Thyroid gland (tissue), 4 donors: ENCODE measurements at places on chromosomes 13 and 19. TPM values are rescaled to one million over a fixed set of nuclear protein-coding genes. Genes with fewer than 3 reads are reported as not detected.

- H3K4me3 ChIP-seq, result no peak overlapping the region
- H3K27ac ChIP-seq, result peak overlapping the region; percentile 47
- H3K4me1 ChIP-seq, result peaks cover 29% of the 10 kb centered on the region
- DNase-seq, result peak; percentile 59
Observed at GRCh38 chr13:98581971-98582702, 5.2 kb upstream of the STK24 start.

DNA sequence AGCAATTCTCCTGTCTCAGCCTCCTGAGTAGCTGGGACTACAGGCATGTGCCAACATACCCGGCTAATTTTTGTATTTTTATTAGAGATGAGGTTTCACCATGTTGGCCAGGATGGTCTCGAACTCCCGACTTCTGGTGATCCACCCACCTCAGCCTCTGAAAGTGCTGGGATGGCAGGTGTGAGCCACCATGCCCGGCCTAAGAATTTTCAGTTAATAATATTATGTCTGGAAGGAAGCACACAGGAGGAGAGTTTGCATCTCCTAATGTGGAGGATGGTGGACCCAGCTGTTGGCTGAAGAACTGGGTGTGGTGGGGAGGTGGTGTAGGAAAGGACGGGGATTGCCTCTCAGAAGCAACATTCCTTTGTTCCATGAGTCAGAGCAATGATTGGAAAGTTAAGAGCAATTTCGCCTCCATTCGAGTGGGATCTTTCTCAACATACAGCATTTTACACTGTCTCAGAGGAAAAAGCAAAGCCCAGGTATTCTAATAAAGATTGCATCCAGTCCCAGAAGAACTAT, 11.9 kb downstream of the PDCD2L start:
- no peak overlapping the region for H3K27ac ChIP-seq
- no peak overlapping the region for H3K4me3 ChIP-seq
- H3K4me1 ChIP-seq, result no peaks in the 10 kb centered on the region
- H3K36me3 ChIP-seq, result peaks cover 12% of the 10 kb centered on the region

DNA sequence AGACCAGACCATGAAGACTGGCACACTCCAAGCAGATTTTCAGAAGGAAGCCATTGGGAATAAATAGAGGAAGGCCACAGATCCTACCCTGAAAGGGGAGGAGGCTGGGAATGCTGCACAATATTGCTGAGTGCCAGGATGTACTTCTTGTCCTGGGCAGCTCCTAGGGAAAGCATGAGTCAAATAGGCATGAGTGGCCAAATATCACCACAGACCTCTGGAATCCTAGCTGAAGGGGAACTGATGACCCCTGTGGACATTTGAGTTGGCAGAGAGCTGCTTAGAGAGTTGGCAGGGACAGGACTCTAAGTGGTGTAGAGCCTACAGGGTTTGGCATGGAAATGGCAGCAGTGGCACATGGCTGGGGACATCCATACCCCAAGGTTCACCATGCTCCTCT, 234.3 kb upstream of the TRPC4 start:
- DNase-seq, result no peak
- H3K4me3 ChIP-seq, result no peak overlapping the region
- H3K27ac ChIP-seq, result no peak overlapping the region
- H3K27me3 ChIP-seq, result no peaks in the 10 kb centered on the region

DNA sequence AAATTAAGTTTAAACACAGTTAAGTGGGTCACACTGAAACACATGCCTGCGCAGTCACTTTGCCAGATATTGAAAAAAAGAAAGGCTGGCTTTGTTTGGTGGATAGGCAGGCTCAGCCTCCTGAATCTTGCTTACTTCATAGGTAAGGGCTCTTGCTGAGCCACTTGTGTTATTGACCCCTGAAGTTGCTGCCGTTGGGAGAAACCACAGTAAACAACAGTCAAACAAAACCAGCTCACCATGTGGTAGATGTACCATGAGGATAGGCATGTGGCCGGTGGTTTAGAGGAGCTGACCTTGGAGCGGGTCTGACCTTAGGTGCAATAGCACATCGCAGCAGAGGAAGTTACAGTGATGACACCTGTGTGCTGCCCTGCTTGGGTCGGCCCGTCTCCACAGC, 52.2 kb downstream of the SPATA13 start:
- H3K4me3 ChIP-seq, result no peak overlapping the region
- DNase-seq, result peak; percentile 72
- H3K36me3 ChIP-seq, result no peaks in the 10 kb centered on the region
- peaks cover 81% of the 10 kb centered on the region for H3K4me1 ChIP-seq

- no peak overlapping the region for H3K27ac ChIP-seq
- H3K36me3 ChIP-seq, result no peaks in the 10 kb centered on the region
- no peak for DNase-seq
- H3K27me3 ChIP-seq, result no peaks in the 10 kb centered on the region
Observed at GRCh38 chr19:32781280-32781679, 61.7 kb downstream of the TDRD12 start.

- no peaks in the 10 kb centered on the region for H3K27me3 ChIP-seq
- H3K4me3 ChIP-seq, result no peak overlapping the region
- H3K36me3 ChIP-seq, result no peaks in the 10 kb centered on the region
- DNase-seq, result no peak
- H3K27ac ChIP-seq, result no peak overlapping the region
Observed at GRCh38 chr13:97110936-97111335, 111.2 kb upstream of the MBNL2 start.

- H3K4me1 ChIP-seq, result no peaks in the 10 kb centered on the region
- H3K36me3 ChIP-seq, result no peaks in the 10 kb centered on the region
- no peak overlapping the region for H3K4me3 ChIP-seq
- no peak for DNase-seq
Observed at GRCh38 chr13:75161804-75162203, 320.2 kb downstream of the TBC1D4 start.

GRCh38 chr19:55652311-55653128, 2.3 kb upstream of the U2AF2 start:
- H3K4me3 ChIP-seq, result no peak overlapping the region
- H3K27ac ChIP-seq, result no peak overlapping the region
- no peaks in the 10 kb centered on the region for H3K27me3 ChIP-seq
- H3K36me3 ChIP-seq, result no peaks in the 10 kb centered on the region

GRCh38 chr13:98419786-98420553, 156.9 kb downstream of the STK24 start:
- H3K27me3 ChIP-seq, result no peaks in the 10 kb centered on the region
- no peak overlapping the region for H3K27ac ChIP-seq
- no peak for DNase-seq
- peaks cover 7% of the 10 kb centered on the region for H3K36me3 ChIP-seq

DNA sequence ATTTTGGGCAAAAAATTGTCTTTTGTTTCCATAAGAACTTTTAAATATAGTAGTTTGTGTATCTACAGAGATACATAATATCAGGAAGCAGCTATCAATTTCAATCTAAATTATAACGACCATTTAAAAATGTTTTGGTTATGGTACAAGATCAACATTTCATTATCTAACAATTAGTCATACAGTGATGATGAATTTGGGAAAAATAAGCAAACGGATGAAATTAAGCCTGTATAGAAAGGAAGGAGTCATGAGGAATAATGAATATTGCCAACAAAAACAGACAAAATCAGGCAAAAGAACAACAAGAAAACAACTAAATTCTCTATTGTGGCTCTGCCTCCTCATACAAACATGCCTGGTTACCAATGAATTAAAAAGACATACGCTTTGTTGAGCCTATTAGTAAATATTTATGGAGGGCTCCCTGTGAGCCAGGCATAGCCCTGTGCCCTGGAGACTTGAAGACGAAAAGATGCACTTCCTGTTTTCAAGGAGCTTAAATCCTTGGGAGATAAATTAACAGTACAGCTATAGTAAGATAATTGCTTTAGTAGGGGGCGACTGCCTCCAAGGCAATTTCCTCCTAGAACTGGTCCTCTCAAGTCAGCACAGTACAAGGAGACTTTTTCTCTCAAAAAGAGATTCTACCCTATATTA, 73.0 kb downstream of the NALCN start:
- no peaks in the 10 kb centered on the region for H3K4me1 ChIP-seq
- no peak overlapping the region for H3K27ac ChIP-seq
- no peak for DNase-seq
- H3K36me3 ChIP-seq, result no peaks in the 10 kb centered on the region
- H3K4me3 ChIP-seq, result no peak overlapping the region
- H3K27me3 ChIP-seq, result no peaks in the 10 kb centered on the region

DNA sequence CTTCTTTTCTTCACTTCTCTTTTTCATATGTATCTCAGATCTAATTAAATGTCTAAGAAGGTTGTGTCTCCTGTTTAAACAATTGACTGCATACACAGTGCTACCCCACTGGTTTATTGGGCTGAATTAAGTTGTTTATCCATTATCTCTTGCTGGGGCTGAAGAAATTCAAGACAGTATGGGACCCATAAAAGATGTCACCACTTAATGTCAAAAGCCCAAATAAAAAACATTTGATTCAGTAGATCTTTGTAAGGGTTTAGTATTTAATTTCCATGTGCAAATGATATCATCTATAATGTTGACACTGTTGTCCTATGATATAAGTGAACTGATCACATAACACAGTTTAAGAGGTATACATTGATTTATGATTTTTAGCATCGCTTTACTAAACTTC, 1431.9 kb upstream of the PCDH20 start:
- no peaks in the 10 kb centered on the region for H3K36me3 ChIP-seq
- H3K27ac ChIP-seq, result no peak overlapping the region
- no peaks in the 10 kb centered on the region for H3K27me3 ChIP-seq

GRCh38 chr13:23610966-23611491, 40.8 kb downstream of the TNFRSF19 start:
- no peak overlapping the region for H3K4me3 ChIP-seq
- DNase-seq, result peak; percentile 21
- peaks cover 18% of the 10 kb centered on the region for H3K4me1 ChIP-seq
- H3K36me3 ChIP-seq, result no peaks in the 10 kb centered on the region
- no peak overlapping the region for H3K27ac ChIP-seq

DNA sequence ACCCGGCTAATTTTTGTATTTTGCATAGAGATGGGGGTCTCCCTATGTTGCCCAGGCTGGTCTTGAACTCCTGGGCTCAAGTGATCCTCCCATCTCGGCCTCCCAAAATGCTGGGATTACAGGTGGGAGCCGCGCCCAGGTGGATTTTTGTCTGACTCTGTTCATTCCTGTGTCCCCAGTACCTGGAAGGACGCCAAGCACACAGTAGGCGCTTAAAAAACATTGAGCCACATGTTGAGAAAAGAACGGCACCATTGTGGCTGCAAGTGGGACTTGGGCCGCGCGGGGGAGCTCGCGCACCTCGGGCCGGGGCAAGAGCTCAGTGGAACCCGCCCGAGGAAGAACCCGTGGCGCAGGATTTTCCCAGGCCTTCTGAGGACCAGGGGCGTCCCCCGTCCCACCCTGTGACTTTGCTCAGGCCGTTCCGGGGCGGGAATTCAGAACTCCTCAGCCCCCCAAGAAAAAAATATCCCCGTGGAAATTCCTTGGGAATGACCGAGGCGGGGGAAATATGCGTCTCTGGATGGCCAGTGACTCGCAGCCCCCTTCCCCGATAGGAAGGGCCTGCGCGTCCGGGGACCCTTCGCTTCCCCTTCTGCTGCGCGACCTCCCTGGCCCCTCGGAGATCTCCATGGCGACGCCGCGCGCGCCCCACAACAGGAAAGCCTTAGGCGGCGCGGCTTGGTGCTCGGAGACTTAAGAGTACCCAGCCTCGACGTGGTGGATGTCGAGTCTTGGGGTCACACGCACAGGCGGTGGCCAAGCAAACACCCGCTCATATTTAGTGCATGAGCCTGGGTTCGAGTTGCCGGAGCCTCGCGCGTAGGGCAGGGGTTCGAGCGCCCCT, 1.4 kb upstream of the ICAM1 start:
- no peaks in the 10 kb centered on the region for H3K27me3 ChIP-seq
- peak overlapping the region; percentile 32 for H3K4me3 ChIP-seq
- peak; percentile 77 for DNase-seq
- peaks cover 24% of the 10 kb centered on the region for H3K4me1 ChIP-seq
- peak overlapping the region; percentile 79 for H3K27ac ChIP-seq
- H3K36me3 ChIP-seq, result no peaks in the 10 kb centered on the region

- no peaks in the 10 kb centered on the region for H3K36me3 ChIP-seq
- no peaks in the 10 kb centered on the region for H3K27me3 ChIP-seq
- H3K4me1 ChIP-seq, result no peaks in the 10 kb centered on the region
- DNase-seq, result no peak
- H3K4me3 ChIP-seq, result no peak overlapping the region
Observed at GRCh38 chr13:29934531-29935308, 84.3 kb upstream of the UBL3 start.

- H3K27ac ChIP-seq, result no peak overlapping the region
- DNase-seq, result no peak
- H3K36me3 ChIP-seq, result no peaks in the 10 kb centered on the region
- H3K4me1 ChIP-seq, result no peaks in the 10 kb centered on the region
Observed at GRCh38 chr13:109163037-109163379, 533.6 kb downstream of the MYO16 start.

DNA sequence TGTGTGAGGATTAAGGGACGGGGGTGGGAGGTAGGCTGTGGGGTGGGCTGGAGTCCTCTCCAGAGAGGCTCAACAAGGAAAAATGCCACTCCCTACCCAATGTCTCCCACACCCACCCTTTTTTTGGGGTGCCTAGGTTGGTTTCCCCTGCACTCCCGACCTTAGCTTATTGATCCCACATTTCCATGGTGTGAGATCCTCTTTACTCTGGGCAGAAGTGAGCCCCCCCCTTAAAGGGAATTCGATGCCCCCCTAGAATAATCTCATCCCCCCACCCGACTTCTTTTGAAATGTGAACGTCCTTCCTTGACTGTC, 5.5 kb downstream of the FOSB start:
- peaks cover 43% of the 10 kb centered on the region for H3K4me1 ChIP-seq
- DNase-seq, result no peak
- no peaks in the 10 kb centered on the region for H3K36me3 ChIP-seq
- H3K4me3 ChIP-seq, result no peak overlapping the region
- H3K27me3 ChIP-seq, result no peaks in the 10 kb centered on the region

GRCh38 chr19:10422046-10422461, 1.7 kb downstream of the PDE4A start:
- DNase-seq, result no peak
- H3K4me1 ChIP-seq, result peaks cover 24% of the 10 kb centered on the region
- H3K4me3 ChIP-seq, result no peak overlapping the region

DNA sequence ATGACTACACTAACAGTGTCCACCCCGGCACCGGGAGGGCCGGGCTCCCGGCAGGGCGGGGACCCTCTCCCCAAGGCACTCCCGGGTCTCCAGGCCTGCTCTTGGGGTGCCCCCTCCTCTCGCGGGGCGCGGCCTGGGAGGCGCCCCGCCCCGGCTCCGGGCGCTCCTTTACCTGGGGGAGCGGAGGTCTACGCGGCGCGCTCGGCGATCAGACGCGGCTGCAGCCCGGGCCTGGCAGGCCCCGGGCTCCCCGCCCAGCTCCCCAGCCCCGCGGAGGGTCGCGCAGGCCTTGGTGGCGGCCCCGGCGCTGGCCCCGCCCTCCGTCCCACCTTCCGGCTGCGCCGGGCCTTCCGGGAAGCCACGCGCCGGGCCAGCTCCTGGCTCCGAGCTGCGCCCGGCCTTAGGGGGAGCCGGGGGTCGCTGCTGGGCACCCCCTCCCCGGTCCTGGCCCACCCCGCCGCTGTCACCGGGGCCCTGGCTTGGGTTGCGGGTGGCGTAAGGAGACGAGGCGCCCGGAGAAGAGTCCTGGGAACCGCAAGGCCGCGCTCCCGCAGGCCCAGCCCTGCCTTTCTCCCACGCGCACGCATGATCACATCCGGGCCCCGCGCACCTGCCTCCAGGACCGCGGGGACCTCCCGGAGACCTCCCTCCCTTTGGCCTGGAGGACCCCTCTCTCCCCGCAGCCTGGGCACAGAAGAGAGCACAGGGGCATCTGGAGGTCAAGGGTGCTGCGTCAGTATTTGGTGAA, at the start of gene C19orf12:
TSS of gene C19orf12 (minus strand) at position 309 of the 748 bp plus-strand sequence. CDS start 6,848 bp downstream, outside the sequence.
- peak; percentile 77 for DNase-seq
- H3K27ac ChIP-seq, result peak within 1 kb of the TSS; percentile 85
- H3K4me1 ChIP-seq, result peaks cover 22% of the 10 kb centered on the region
- H3K36me3 ChIP-seq, result no peaks in the 10 kb centered on the region

SPTBN4 gene
- total RNA-seq, result 0.67 TPM

FUT1 gene
- total RNA-seq, result 1.7 TPM

FEM1A gene
- 15.7 TPM for total RNA-seq

MEGF8 gene
- 37.4 TPM for total RNA-seq
